Spleen (tissue), 13 donors: ENCODE measurements at places on chromosomes 7 and 10. TPM values are rescaled to one million over a fixed set of nuclear protein-coding genes. Genes with fewer than 3 reads are reported as not detected.

Gene LRRN3
- total RNA-seq = 0.26 TPM

GRCh38 chr10:84179059-84179710 lies 5.6 kb downstream of the GPR15LG start:
- H3K27ac ChIP-seq = no peak overlapping the region
- no peak for DNase-seq
- H3K4me1 ChIP-seq = peaks cover 37% of the 10 kb centered on the region

GRCh38 chr7:93601363-93601762 lies 26.8 kb upstream of the CALCR start:
- no peak overlapping the region for H3K27ac ChIP-seq
- H3K27me3 ChIP-seq = no peaks in the 10 kb centered on the region
- no peak overlapping the region for H3K4me3 ChIP-seq
- DNase-seq = no peak
- H3K4me1 ChIP-seq = no peaks in the 10 kb centered on the region

Gene GPR158
- 0.52 TPM for total RNA-seq

DNA sequence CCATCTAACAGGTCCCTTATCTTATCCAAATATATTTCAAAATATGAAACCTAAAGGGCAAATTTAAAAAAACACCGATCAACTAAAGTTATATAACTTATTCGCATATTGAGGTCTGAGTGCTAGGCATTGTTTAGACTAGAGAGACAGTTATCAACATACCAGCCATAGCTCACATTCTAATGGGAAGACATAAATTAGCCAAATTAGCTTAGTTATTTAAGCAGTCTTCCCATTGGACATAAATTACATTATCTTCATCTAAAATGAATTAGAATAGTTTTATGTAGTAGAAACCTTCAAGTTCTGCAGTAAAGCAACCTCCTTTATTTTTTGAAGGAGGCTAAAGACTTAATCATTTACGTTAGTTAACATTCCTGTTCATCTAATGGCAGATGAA lies 17.4 kb downstream of the KIF5B start:
- H3K4me1 ChIP-seq = peaks cover 28% of the 10 kb centered on the region
- H3K27me3 ChIP-seq = no peaks in the 10 kb centered on the region

DNA sequence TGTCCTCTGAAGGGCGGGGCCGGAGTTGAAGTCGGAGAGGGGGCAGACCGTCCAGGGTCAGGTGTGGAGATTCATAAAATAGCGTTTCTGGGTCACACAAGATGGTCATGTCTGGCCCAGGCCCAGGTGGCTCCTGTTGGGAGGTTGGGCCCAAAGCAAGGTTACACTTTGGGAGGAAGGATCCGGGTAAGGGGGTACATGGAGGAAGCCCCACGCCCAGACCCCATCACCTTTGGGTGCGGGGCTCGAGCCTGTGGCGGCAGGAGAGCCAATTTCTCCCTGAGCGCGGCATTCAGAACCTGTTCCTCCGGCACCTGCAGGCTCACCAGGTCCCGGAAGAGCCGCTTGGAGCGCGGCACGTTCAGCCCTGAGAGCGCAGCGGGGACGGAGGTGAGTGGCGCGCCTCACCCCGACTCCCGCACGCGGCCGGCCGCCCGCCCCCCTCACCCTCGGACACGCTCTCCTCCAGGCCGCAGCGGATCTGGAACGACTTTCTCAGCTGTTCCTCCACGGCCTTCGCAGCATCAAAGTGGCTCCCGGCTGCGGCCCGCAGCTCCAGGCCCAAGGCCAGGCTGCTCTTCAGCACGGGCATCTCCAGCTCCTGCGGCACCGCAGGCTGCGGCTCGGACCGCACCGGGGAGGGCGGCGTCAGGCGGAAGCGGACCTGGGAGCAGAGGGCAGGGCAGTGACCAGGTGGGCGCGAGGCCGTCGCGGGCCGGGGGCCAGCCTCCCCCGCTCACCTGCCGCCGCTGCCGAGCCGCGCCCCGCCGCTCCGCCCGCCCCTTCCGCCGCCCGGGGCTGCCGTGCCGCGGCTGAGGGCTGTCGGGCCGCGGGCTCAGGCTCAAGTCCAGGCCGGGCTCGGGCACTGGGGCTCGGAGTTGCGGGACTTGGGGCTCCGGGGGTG lies 644 bp downstream of the PPP1R35 start:
- no peaks in the 10 kb centered on the region for H3K27me3 ChIP-seq
- peak overlapping the region; percentile 100 for H3K27ac ChIP-seq
- H3K36me3 ChIP-seq = peaks cover 43% of the 10 kb centered on the region
- H3K4me1 ChIP-seq = peaks cover 90% of the 10 kb centered on the region

- H3K4me1 ChIP-seq = no peaks in the 10 kb centered on the region
- DNase-seq = no peak
- H3K36me3 ChIP-seq = no peaks in the 10 kb centered on the region
- no peak overlapping the region for H3K27ac ChIP-seq
- H3K4me3 ChIP-seq = no peak overlapping the region
These were observed 158.8 kb downstream of the SKAP2 start for GRCh38 chr7:26705567-26705966.

Gene CCDC172
- total RNA-seq = not detected

GRCh38 chr7:37432281-37432920 lies 16.3 kb downstream of the ELMO1 start:
- peaks cover 88% of the 10 kb centered on the region for H3K4me1 ChIP-seq
- H3K27ac ChIP-seq = no peak overlapping the region
- no peaks in the 10 kb centered on the region for H3K27me3 ChIP-seq

Gene TMEM229A
- not detected for total RNA-seq

DNA sequence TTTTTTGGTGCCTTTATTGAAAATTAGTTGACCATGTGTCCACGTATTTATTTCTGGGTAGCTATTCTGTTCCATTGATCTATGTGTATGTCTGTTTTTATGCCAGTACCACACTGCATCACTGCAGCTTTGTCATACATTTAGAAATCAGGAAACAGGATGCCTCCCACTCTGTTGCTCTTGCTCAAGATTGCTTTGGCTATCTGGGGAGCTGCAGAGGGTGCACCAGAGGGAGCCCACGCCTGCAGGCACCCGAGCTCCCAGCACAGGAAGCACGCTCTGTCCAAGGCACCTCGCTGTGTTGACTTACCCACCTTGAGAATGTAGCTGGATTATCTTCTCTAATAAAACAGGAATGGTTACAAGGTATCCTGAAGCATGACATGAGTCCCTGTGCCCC lies 301.7 kb downstream of the TCERG1L start:
- H3K36me3 ChIP-seq = no peaks in the 10 kb centered on the region
- no peaks in the 10 kb centered on the region for H3K4me1 ChIP-seq
- no peaks in the 10 kb centered on the region for H3K27me3 ChIP-seq
- H3K4me3 ChIP-seq = no peak overlapping the region

GRCh38 chr10:50641626-50642025 lies 17.9 kb upstream of the SGMS1 start:
- no peak overlapping the region for H3K4me3 ChIP-seq
- no peaks in the 10 kb centered on the region for H3K36me3 ChIP-seq
- no peak overlapping the region for H3K27ac ChIP-seq
- DNase-seq = no peak
- H3K27me3 ChIP-seq = no peaks in the 10 kb centered on the region

GRCh38 chr7:72430531-72430930 lies 18.4 kb upstream of the CALN1 start:
- no peak overlapping the region for H3K4me3 ChIP-seq
- H3K4me1 ChIP-seq = no peaks in the 10 kb centered on the region
- no peak overlapping the region for H3K27ac ChIP-seq
- peak; percentile 45 for DNase-seq
- no peaks in the 10 kb centered on the region for H3K27me3 ChIP-seq

DNA sequence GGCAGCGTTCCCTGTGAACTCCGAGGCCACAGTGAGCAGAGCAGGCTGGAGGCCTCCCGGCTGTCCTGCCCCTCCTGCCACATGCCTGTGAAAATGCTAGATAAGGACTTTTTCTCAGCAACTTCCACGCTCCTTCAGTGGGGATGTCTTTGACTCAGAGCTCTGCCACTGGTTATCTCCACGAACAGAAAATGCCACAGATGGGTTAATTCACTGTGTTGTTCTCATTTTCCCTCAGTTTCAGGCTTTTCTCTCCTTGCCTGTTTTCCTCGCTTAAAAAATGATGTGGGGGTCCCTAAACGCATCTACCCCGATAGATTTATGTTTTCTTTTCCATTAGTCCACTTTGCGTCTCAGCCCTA lies 51.3 kb downstream of the IKZF1 start:
- H3K4me1 ChIP-seq = peaks cover 93% of the 10 kb centered on the region
- DNase-seq = no peak
- peaks cover 17% of the 10 kb centered on the region for H3K36me3 ChIP-seq
- H3K27ac ChIP-seq = peak overlapping the region; percentile 91

- no peak overlapping the region for H3K4me3 ChIP-seq
- no peak for DNase-seq
- no peak overlapping the region for H3K27ac ChIP-seq
- H3K4me1 ChIP-seq = no peaks in the 10 kb centered on the region
- H3K27me3 ChIP-seq = no peaks in the 10 kb centered on the region
These were observed 568.7 kb upstream of the MGMT start for GRCh38 chr10:128898133-128898915.

- no peaks in the 10 kb centered on the region for H3K4me1 ChIP-seq
- no peak for DNase-seq
- H3K36me3 ChIP-seq = no peaks in the 10 kb centered on the region
- H3K27ac ChIP-seq = no peak overlapping the region
These were observed 42.5 kb downstream of the C7orf25 start for GRCh38 chr7:42869131-42870020.
